IMR-90 (cell line): ENCODE measurements at places on chromosomes 4 and X. TPM values are rescaled to one million over a fixed set of nuclear protein-coding genes. Genes with fewer than 3 reads are reported as not detected.

GRCh38 chr4:98661371-98662054 lies 3.1 kb upstream of the TSPAN5 start:
- peak; percentile 58 for DNase-seq

The SPANXB1 gene
- not detected in 2 replicates for total RNA-seq

DNA sequence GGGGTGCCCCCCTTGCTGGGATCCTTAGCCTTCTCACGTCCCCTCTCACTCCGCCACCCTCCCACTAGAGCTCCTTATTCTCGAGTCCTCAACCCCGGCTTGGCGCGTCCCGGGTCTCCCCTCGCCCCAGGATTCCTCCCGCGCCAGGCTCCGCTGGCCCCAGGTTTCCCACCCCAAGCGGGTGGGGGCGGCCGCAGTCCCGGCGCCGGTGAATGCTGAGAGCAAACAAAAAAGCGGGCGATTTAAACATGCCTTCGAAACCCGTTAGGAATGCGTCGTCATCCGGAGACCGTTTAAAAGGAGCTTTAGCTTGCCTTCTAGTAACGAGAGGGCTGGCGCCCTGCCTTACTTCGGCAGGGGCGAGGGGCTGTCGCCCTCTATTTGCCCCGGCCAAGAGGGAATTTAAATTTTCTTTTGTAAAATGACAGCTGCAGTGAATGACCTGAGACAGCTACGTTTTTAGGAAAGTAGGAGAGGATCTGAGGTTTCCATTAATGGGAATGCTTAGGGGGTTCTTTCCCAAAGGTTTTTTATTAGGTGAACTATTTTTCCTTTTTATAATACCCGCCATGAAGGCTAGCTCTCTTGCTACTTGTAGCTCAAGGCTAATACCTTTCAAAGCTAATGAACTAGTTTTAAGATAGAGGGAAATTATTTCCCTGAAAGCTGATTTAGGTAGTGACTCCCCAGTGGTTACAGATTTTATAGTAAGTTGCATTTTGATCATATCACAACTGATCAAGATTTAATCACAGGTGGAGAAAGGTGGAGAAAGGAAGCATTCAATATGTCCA lies 3.1 kb downstream of the JADE1 start:
- DNase-seq: peak; percentile 81

- no peak for DNase-seq
These were observed 45.7 kb upstream of the ADRA2C start for GRCh38 chr4:3720466-3720865.

The CCDC160 gene
- total RNA-seq: 0.28 TPM in 1 of 2 replicates, not detected in the other

DNA sequence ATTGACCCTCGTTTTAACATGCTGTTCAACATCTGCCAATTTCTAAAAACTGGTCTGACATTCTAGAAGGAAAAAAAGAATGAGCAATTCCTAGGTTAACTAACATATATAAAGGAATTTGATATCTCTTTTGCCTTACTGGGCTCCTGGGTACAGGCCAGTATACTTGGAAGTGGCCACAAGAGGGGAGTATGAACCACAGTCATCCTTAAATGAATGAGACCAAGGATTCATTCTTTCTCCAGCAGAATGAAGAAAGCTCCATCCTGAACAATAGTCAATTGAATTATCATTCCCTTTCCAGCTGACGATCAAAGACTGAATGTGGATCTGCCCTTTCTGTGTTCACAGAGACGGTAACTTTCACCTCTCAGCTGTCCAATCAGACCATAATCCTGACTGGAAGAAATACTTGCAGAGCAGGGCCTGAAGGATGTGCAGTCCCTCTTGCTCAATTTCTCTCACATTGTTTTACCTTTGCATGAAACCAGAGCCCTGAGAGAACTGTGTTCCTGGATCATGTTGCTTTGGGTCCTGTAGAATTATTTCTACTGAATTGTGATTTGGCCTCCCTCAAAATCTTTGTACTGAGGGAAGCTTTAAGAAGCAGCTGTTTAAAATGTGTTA lies 14.8 kb upstream of the SPARCL1 start:
- DNase-seq: peak; percentile 52

- DNase-seq: no peak
These were observed 282.0 kb downstream of the PPP3CA start for GRCh38 chr4:101065346-101065745.

The ZNF827 gene
- 6.6 and 6.7 TPM in 2 replicates for total RNA-seq

DNA sequence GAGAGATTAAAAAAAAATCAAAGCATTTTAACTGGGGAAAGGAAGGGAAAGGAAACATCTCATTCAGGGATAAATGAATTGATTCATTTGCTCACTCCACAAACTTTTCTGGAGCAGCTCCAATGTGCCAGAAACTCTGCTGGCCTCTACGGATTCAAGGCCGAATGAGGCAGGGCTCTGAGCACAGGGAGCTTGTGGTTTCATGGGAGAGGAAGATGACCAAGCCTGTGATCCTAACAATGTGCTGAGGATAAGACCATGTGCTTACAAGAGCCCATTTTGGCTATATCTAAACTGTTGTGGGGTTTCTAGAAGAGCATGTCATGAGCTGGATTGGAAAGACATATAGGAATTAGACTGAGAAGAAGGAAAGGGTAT lies 137.5 kb downstream of the ZNF674 start:
- DNase-seq: peak; percentile 31

The ARMCX4 gene
- 2.3 and 3.1 TPM in 2 replicates for total RNA-seq

The AKAP14 gene
- not detected in 2 replicates for total RNA-seq

GRCh38 chrX:85140964-85141363 lies 102.6 kb downstream of the SATL1 start:
- no peak for DNase-seq

GRCh38 chrX:107721318-107721717 lies 54.3 kb downstream of the TSC22D3 start:
- no peak for DNase-seq

- DNase-seq: peak; percentile 69
These were observed 45.9 kb upstream of the CDKN2AIP start for GRCh38 chr4:183398298-183399125.
